Stimulated activated CD8-positive, alpha-beta memory T cell treated with anti-CD3 and anti-CD28 coated beads, Interleukin-4, amount 100 ng/mL, for 4 hours (primary cell): ENCODE measurements at places on chromosomes 4 and X.

DNA sequence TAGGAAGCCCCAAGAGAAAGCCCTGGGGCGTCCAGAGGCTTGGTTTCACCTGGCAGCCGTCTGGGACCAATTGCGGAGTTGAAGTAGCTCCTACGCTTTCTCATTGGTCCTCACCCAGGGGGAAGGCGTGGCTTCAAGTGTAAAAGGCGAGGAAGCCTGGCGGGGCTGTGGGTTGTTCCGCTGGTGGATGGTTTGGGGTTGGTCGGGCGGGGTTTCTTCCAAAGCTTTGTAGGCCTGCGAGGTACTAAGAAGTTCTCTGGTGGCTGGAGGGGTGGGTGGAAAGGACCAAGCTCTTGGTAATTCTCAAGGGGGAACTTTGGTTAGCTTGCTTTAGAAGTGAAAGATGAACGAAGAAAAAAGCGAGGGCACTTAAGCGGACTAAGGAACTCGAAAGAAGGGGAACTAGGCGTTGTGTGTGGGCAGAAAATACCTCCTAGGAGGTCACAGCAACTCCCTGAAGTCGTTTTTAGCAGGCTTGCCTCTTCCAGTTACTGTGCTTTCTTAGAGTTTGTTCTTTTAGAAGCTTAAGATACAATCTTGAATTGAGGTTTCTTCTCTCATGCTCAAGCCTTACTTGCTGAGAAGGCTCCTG lies 36.6 kb downstream of the CCNG2 start:
- peak; percentile 53 for DNase-seq

DNA sequence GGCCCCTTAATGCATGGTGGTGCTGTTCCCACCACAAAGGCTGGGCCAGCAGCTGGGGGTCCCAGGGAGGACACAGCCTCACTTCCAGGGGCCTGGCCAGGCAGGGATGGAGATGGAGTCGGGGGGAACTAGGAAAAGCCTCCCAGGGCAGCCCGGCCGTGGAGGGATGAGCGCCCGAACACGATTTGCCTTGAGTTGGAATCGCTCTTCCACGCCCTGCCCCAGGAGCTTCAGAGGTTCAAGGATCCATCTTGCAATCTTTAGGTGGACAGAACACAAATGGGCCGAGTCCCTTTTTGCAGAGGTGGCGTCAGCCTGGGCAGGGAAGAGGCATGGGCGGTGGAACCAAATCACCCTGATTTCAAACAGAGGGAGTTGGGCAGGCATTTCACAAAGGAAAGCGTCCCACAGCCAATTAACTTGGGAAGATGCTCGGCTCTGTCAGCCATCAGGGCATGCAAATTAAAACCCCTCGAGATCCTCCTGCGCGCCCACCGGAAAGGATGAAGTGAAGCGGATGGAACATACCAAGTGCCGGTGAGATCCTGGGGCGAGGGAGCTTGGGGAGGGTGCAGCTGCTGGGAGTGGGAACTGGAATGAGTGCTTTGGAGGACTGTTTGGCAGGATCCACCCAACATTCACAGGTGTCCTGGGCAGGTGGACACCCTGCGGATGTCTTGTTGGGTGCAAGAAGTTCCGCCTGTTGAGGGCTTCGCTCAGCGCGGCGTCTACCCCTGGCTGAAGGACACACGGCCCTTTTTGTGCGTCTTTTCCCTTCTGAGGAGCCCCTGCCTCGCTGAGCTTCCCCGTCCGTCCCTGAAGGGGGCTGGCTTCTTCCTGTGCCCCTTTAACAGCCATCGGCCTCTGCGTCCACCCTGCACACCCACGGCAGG lies 75.7 kb downstream of the HTRA3 start:
- no peak for DNase-seq

- DNase-seq, result no peak
These were observed 220.7 kb downstream of the HS6ST2 start for GRCh38 chrX:132737743-132738142.

DNA sequence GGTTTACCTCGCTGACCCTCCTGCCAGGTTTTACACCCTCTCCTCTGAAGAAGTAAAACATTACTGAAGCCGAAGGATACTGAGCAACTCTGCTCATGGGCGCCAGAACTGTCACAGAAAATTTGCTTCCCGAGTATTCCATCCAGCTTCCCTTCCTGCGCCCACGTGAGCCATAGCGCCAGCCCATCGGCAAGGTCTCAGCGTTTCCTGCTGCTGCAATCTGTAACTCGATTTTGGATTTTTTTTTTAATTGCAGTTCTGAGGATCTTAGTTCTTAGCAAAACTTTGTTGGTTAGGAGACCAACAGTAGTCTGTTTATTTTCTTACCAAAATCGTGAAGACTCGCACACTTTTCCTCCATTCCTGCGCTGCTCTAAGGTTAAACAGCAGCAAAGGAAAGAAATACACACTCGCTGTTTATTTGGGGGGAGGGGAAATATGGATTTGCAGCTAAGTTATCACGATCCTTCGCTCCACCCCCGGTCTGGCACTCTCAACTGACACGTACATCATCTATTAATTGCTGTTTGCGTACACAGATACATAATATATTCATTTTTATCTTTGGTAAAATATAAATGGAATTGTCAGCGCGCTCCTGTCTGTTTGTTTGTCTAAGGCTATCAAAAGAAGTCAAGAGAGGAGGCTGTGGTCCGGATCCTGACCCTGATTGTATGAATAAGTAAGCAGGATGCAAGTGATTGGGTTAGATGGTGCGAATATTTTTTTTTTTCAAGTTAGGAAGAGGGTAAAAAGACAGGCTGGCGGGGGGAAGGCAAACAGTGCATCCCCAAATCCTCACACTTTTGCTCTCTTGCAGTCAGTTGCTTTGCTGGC lies at the start of gene TLL1:
TLL1 (plus strand) TSS at position 777 of the 837 bp plus-strand sequence. CDS start 668 bp downstream, outside the sequence.
- no peak for DNase-seq

GRCh38 chr4:10107111-10108091 lies 9.2 kb downstream of the WDR1 start:
- DNase-seq, result no peak

- no peak for DNase-seq
These were observed 47.1 kb downstream of the KLF3 start for GRCh38 chr4:38711066-38711465.

DNA sequence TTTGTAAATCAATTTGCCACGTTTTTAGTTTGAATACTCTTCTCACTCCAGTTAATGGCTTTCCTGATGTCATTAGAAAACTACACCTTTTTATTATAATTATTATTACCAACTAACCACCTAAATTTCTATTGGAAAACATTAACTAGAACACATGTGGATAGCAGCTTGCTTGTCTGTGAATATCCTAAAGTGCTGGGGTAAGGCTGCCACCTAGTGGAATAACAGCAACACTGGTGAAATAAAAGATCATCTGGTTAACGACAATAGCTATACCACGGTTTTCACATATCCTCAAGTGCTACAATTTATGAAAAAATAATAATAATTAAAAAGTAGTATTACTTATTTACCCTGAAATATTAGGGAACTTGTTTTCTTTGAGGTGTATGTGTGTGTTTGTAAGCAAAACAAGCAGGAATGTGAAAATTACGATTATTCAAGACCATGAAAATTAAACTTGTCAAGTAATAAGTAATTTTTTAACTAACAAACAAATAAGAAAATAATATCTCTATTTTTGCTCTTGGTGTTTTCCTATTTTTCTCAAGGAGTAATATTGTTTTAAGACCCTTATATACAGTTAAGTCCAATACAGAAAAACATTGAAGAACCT lies 130.1 kb upstream of the TECRL start:
- DNase-seq, result no peak

GRCh38 chrX:39176105-39176504 lies 374.8 kb downstream of the MID1IP1 start:
- DNase-seq, result no peak

- DNase-seq, result no peak
These were observed 3.5 kb downstream of the STBD1 start for GRCh38 chr4:76309939-76310550.

- no peak for DNase-seq
These were observed 80.6 kb downstream of the PBDC1 start for GRCh38 chrX:76253432-76253831.

DNA sequence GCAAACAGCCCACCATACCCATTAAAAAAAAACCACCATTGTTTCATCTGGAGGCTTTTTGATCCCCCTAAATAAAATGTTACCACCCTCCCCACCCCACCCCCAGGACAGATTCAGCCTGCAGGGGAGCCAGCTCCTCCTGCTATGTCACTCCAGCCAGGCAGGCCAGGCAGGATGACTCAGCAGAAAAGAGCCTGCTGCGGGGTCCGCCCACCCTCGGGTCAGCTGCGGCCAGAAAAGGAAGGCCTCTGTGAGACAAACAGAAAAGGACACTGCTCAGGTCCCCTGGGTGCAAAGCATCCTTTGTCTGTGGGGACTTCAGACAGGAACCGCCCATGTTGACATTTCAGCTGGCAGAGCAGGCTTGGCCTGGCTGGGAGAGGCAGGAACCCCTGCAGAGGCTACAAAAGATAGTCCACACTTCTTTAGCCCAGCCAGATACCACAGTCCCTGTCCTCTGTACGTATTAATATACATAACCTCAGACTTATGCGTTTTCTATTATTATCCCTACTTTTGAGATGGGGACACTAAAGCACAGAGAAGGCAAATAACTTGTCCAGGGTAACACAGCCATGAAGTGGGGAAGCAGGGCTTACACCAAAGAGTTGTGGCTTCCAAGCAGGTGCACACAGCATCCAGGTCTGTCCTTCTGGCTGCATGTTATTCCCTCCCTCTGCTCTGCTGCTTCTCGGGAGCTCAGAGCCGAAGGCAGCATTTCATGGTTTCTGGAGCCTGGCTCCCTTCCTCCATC lies 147.7 kb downstream of the CPEB2 start:
- DNase-seq, result no peak

- no peak for DNase-seq
These were observed 14.7 kb downstream of the NDP start for GRCh38 chrX:43958529-43958928.

DNA sequence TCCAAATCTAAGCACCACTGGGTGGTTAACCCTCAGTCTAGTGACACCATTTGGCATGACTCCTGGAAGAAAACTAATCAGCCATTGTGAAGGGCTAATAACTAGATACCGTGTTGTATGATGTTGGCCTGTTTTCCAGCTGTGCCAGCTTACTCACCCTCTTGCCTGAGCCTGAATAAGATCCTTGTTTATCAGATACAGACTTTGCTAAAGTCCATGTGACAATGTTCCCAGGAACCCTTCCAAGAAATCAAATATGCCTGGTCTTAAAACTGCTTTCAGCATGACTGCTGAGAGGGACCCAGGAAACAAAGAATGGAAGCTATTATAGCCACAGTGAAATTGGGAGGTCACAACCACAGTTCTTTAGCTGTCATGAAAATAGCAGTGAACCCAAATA lies 640.8 kb upstream of the INTU start:
- no peak for DNase-seq

DNA sequence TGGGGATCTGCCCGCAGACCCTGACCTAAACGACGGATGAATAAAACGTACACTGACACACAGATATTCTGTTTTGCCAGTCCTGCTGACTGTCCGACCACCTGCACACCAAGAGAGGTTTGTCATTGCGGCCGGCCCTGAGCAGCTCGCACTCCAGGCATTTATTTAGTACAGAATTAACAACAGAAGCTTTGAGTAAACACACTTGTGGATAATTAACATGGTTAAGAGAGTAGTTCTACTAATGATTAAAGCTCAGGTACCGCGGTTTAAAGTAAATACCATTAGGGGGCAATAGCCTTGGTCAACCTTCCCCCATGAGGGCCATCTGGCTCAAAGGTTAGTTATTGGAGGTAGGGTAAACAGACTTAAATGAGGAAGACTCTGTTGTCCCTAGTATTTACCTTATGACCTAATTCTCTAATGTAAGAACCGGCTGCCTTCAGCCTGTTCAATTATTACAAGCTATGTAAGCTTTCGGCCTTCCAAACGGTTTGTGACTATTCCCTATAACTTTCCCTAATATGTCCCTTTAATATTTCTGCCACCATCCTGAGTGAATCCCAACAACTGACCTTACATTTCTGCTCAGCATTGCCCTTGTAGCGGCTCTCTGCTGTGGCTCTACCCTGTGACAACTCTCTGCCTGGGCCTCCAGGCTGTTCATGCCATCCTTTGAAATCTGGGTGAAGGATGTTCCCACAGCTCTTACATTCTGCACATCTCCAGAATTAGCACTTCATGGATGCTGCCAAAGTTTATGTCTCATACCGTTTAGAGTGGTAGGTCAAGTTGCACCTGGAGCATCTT lies 46.9 kb upstream of the SYTL5 start:
- DNase-seq, result no peak

DNA sequence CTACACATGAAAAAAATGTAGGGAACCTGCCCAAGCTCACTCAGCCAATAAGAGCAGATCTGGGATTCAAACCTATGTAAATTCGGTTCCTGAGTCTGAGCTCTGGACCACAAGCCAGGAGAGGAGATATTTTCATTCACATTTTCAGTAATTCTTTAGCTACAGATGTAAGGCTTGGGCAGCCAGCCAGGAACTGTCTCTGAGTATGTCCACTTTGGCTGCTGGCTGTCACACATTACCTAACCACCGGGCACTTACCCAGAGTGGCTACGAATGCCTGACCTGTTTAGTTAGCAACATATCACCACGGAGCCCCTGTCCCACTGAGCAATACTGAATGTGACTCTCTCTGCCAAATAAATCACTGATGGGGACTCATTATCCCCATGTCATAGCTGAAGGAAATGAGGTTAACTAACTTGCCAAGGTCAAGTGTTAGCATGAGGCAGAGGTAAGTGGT lies 15.3 kb downstream of the USP46 start:
- no peak for DNase-seq

GRCh38 chr4:124427095-124427767 lies 285.3 kb downstream of the ANKRD50 start:
- no peak for DNase-seq

GRCh38 chrX:153635788-153636668 lies 11.0 kb upstream of the DUSP9 start:
- DNase-seq, result no peak

DNA sequence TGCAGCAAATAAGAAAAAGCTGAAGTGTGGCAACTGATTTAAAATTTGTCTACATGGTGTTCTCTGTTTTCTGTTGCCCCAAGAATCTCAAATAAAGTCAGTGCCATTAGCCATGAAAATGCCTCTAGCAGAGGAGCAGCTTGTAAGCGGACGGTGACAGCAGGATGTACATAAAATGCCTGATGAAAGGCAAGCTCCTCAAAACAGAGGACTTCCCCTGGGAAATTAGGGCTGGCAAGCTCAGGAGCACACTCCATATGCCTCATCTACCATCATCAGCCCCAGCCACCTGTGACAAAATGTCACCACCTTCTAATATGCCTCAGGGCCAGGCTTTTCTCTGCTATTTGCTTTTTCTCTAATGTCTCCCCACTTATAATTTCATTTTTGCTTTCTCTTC lies 54.5 kb downstream of the ASB9 start:
- DNase-seq, result no peak
